CD4-positive, alpha-beta T cell treated with Interleukin-17A for 1 hour (primary cell): ENCODE measurements at places on chromosomes 7 and 10.

DNA sequence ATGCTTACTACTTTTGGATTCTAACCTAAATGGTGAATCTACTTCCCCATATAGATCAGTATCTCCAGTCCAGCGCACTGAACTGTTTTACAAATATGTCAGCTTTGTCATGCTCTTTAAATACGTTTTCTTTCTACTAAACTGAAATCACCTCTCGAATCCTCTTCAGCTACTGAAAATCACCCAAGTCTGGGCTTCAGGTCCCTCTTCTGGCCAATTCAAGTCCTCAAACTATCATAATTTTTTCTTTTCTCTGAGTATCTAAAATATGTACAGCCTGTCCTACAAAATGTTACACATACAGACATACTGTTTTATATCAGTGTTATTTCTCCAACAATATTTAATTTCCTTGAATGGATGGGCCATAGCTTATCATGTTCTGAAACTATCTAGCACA lies 84.2 kb downstream of the CACNA2D1 start:
- no peak for DNase-seq

- DNase-seq: no peak
Measured at GRCh38 chr10:11015446-11015934, 2.2 kb upstream of the CELF2 start.

- DNase-seq: no peak
Measured at GRCh38 chr10:1559761-1560160, 177.6 kb downstream of the ADARB2 start.

GRCh38 chr10:114684822-114685209 lies 26.7 kb upstream of the ABLIM1 start:
- DNase-seq: no peak

- DNase-seq: no peak
Measured at GRCh38 chr7:27709137-27710075, 30.6 kb upstream of the TAX1BP1 start.

DNA sequence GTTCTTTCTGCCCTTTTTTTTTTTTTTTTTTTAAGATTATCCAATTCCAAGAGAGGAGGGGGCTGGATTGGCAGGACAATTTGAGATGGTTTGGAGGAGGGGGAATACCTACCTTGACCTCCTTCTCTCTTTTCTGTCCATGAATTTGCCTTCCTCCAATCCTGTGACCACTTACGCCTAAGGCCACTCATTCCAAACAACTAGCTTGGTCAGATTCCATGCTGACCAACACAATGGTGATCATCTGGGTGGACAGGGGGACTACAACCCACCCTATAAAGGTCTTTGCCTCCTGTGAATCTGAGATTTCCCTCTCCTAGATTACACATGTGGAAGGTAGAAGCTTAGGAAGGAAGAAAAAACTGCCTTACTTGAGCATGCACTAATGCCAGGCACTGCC lies 2.3 kb upstream of the LDB1 start:
- no peak for DNase-seq

GRCh38 chr10:125123476-125124114 lies 36.8 kb downstream of the CTBP2 start:
- DNase-seq: no peak

- no peak for DNase-seq
Measured at GRCh38 chr10:49611816-49612512, 1.9 kb downstream of the SLC18A3 start.

DNA sequence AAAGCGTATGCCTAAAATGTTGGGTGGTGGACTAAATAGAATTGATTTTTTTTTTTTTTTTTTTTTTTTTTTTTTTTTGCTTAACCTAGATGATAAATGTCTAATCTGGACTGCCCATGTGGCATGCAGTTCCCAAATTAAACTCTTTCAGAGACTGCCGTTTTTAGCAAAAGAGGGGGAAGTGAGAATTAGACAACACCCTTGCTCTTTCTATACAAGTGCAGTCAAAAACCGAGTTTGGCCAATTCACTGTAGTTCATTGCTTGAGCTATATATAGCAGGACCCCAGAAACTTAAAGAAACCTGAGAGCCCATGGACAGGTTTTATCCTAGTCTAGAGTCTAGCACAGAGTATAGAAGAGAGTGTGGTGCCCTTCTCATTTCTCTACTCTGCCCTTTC lies 141.9 kb downstream of the GRM3 start:
- no peak for DNase-seq

DNA sequence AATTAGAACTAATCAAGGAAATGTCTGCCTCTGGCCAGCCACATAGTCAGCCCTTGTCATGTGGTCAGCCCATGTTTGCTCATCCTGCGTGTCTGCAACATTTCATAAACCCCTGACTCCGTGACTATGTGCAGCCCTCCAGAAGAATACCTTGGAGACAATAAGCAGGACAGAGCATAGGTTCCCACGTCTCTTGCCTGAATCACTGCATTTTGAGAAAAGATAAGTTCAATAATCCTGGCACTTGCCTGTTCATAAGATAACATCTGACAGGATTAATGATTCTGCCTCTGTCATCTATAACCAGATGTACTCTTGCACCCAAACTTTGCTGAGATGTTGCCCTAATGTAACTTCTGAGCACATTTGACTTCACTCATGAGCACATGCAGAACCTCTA lies 78.4 kb downstream of the AKR1D1 start:
- no peak for DNase-seq

DNA sequence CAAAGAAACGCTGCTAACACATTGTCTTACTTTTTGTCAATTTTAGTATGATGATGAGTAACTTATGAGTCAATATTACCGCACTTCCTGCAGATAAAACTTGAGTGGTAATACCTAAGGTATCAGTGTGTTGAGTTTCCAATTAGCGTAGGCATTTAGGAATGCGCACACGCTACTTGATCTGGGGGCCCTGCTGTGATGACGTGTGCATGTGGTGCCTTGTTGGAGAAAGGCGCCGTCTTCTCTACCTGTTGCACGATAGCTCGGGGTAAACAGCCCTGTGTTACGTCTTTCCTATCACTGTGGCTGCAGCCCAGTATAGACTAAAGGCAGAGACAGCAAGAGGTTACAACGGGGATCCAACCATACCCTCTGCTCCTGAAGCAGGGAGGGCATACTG lies 476.8 kb upstream of the ADARB2 start:
- DNase-seq: no peak

DNA sequence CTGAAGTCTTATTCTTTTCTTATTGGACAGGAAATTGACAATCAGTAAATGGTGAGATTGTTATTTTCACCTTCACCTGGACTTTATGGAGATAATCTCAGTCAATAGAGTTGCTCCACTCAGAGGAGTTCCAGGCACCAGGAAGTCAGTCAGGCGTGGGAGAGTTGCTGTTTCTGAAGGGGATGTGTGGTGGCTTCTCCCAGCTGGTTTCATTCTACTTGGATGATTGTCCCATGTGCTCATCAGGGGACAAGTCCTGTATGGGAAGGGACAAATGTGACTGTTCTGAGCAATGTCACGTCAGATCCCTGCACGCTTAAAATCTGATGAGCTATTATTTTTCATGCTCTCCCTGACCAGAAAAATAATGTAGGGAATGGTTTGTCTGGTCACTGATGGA lies 222.5 kb upstream of the PITRM1 start:
- DNase-seq: no peak

DNA sequence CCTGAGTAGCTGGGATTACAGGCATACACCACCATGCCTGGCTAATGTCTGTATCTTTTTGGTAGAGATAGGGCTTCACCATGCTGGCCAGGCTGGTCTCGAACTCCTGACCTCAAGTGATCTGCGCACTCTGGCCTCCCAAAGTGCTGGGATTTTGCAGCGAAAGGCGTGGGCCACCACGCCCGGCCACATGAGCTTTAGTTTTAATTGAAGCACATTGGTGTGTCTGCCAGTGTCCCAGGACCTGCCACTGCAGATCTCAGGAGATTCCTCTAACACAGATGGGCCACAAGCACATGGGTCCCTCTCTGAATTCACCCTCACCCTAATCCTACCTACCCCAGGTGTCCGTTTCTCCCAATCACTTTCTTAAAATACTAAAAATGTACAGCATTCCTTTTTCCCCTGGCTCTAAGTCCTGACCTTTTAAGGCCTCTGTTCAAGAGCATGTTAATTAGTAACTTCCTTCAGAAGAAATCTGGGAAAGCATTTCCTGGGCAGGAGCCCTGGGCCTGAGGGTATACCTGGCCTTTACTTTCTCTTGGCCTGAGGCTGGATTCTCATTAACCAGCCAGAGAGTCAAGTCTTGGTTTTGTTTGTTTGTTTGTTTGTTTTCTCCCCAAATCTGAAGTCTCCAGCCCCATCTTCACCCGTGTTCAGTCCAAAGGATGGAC lies 82.6 kb downstream of the PRPF18 start:
- no peak for DNase-seq

GRCh38 chr7:97005183-97006054 lies at the start of gene DLX6:
DLX6 (plus strand) TSS chr7:97005553; CDS start chr7:97005978, 425 bp downstream.
- peak; percentile 25 for DNase-seq

DNA sequence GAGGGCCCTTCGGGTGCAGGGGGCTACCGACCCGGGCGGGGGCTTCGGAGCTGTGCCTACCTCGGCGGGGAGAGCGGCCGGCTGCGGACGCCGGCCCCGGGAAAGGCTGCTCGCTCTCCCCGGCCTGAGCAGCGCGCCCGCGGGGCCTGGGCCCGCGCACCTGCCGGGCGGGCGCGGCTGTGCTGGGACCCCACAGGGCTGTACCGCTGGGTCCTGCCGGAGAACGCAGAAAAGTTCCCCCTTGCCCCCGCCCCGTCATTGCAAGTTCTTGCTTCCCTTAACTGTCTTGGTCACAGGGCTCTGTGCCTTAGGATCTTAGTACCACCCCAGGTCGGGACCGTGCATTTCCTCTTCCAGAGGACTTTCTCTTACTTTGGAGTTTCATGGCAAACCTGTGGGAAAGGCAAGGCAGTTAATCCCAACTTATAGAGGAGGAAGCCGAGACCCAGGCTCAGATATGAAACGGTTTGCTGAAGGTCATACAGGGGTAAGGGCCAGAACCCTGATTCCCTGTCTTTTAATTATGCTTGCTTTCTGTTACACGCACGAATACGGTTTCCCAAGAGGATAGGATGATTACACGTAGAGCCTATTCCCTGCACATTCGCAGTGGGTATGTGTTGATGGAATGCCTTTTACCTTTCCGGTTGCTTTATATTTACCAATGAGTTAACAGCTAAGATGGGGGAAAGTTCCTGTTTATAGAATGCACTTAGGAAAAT lies 652 bp downstream of the PCGF5 start:
- peak; percentile 33 for DNase-seq

GRCh38 chr7:111605246-111605645 lies 43.0 kb upstream of the IMMP2L start:
- DNase-seq: no peak

DNA sequence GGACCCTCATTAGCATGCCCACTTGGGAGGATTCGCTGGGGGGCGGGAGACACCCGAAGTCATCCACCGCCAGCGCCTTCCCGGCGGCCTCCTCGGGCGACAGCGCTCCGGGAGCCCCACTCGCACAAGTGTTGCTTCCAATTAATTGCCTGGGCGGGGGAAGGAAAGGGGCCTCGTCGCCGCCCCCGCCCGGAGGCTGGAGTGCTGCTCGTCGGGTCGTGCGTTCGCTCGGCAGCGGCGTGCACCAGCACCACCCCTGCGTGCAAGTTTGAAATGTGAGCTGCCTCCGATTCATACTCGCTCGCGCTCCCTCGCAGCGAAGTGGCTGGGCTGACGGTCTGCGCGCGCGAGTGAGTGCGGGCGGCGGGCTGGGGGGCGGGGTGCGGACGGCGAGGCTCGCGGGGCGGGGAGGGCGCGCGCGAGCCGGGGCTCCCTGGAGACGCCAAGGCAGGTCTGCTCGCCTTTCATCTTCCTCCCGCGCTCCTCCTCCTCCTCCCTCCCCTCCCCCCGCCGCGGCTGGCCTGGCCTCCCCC lies 104.6 kb upstream of the PPIF start:
- DNase-seq: peak; percentile 41
